Cortex of kidney (tissue), 1 donor: ENCODE measurements at places on chromosomes 6 and 20.
A peak's percentile ranks its signal among the peaks of the same experiment; 100 is the strongest.

GRCh38 chr6:168456907-168457652 is 16.1 kb downstream of the SMOC2 start:
- DNase-seq: no peak

DNA sequence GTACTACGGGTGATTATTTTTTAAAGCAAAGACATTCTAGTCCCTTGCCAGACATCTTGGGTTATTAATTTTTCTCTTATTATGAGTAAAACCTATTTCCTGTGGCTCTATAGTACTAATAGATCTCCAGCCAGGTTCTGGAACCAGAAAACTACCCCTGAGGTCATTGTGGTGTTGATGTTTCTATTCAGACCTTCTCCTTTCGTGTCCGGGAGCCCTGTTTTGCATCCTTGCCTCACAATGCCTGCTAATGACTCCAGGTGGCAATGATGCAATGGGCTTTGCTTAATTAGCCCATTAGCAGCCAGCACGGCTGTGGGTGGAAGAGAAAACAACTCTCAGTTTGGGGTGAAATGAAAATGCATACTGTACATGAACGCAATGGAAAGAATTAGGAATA is 62.9 kb upstream of the ARG1 start:
- DNase-seq: no peak

DNA sequence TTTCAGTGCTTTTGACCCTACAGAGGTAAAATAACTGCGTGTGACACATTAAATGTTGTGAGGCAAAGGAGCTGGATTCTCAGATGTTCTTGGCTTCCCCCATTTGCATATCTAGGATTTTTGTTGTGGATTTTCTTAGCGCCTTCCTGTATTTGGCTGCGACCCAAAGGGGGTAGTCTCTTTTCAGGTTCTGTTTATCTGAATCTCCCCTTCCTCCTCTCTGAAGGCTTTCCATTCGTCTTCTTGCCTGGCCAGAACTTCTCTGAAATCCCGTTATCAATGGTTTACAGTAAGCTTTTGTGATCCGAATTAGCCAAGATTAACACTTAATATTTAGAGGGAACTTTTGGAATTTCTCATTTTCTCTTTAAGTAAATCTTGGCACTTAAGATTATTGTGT is 60.8 kb downstream of the ADGRB3 start:
- DNase-seq: no peak

- no peak for DNase-seq
Observed at GRCh38 chr20:50335866-50336265, 145.2 kb downstream of the CEBPB start.

- no peak for DNase-seq
Observed at GRCh38 chr20:56957737-56958553, 308.5 kb downstream of the BMP7 start.

GRCh38 chr6:9646342-9647070 is 768.4 kb downstream of the TFAP2A start:
- DNase-seq: no peak

- no peak for DNase-seq
Observed at GRCh38 chr6:4698901-4699659, 77.1 kb upstream of the CDYL start.

DNA sequence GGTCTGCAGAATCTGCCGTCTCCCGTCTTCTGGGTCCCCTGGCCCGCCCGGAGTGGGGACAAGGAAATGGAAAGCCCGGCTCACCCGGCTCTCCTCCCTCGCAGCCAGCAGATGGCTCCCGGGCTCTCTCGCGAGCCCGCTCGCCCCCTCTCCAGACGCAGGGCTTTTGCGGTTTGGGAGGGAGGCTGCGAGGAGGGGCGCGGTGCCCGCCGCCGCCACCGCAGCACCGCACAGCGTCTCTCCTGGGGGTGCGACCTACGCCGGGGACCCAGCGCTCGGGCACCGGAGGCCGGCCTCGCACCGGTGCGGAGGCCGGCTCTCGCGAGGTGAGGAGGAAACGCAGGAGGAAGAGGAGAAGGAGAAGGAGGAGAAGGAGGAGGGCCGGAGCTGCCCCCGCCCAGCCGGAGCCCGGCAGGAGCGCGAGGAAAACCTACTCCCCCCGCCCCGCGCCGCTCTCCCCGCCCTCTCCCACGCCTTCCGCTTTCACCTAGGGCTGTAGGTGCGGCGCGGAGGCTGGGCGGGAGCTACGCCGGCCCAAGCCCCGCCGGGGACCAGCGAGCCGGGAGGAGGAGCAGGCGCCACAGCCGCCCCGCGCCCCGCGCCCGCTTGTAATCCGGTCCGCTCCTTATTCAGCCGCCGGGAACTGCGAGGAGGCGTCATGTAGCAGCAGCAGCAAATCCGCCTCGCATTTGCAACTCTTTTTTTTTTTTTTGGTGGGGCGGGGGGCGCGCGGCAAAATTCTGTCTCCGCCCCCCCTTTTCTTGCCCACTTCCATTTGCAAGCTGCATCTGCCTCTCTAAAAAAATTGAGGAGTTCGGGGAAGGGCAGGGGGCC is at the start of gene CARMIL1:
CARMIL1 (plus strand) TSS at position 461 of the 834 bp plus-strand sequence. CDS start 422 bp downstream, outside the sequence.
- peak; percentile 58 for DNase-seq

- DNase-seq: no peak
Observed at GRCh38 chr6:22828179-22829062, 259.1 kb downstream of the HDGFL1 start.

DNA sequence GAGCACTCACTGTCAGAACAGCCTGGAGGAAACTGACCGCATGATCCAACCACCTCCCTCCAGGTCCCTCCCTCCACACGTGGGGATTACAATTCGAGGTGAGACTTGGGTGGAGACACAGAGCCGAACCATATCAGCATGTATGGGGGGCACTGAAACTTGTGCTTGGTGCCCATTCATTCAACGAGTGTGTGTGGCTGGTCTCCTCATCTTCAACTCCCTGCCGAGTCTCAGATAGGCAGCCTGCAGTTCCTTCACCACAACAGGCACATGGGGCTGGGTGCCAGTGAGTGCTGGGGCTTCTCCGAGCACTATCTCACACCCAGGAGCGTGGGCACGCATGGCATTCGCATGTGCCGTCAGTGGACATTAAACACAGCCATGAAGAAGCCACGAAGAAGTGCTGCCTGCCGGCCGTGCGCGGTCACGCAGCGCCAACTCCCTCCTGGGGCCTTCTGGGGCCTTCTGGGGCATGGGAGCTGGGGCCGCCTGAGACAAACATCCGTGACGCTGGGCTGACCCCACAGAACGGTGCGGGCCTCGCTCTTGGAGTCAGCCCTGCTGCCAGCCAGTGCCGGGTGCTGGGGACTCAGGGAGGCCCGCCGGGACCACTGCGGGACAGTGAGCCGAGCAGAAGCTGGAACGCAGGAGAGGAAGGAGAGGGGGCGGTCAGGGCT is 714 bp upstream of the RTEL1 start:
- DNase-seq: no peak

DNA sequence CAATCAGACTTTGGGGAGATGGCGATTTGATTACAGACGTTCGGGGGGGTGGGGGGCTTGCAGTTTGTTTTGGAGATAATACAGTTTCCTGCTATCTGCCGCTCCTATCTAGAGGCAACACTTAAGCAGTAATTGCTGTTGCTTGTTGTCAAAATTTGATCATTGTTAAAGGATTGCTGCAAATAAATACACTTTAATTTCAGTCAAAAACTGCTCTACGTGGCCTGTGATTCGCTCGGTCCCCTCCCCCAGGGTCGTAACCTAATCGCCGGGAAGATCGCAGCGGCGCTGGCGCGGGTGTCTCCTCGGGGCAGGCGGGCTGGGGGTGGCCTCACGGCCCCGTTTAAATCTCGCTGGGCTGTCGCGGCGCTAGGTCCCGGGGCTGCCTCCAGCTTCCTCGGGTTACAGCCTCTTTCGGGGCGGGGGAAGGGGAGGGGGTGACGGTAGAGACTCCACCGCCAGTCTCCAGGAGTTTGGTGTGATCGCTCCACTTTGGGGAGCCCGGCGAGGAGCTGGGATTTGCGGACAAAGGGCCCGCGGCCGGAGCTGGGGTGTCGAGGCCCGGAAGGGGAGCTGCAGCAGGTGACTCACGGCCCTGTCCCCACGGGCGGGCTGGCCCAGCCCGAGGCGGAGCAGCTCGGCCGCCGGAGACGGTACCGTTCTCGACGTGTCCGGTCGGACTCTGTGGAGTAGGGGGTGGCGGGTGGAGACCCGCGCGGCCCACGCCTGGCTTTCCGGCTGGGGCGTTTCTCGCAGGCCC is 4.2 kb downstream of the FOXC1 start:
- DNase-seq: no peak

DNA sequence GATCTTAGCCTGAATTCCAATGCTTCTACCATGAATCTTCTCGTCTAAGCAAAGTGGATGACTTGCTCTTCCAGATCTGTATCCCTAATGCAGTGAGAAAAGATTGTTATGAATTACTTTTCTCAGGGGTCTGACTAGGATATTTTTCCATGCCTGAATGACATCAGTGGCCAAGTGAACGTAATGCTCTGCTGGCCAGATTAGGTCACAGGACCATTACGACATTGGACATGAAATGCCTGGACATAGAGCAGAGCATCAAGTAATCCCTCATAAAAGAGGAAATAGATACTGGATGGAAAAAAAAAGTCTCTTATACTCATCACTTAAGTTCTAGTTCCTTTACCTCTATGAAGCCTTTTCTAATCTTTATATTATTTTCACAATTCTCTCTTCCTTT is 12.1 kb upstream of the THEMIS start:
- no peak for DNase-seq

- DNase-seq: no peak
Observed at GRCh38 chr6:31762356-31762755, at the start of gene SAPCD1. Gene SAPCD1, plus strand, starts transcription at chr6:31762656. Its CDS starts 399 bp downstream, at chr6:31763055.

- no peak for DNase-seq
Observed at GRCh38 chr6:22706651-22707050, 137.3 kb downstream of the HDGFL1 start.

- DNase-seq: no peak
Observed at GRCh38 chr6:51459958-51460357, 627.5 kb downstream of the PKHD1 start.

DNA sequence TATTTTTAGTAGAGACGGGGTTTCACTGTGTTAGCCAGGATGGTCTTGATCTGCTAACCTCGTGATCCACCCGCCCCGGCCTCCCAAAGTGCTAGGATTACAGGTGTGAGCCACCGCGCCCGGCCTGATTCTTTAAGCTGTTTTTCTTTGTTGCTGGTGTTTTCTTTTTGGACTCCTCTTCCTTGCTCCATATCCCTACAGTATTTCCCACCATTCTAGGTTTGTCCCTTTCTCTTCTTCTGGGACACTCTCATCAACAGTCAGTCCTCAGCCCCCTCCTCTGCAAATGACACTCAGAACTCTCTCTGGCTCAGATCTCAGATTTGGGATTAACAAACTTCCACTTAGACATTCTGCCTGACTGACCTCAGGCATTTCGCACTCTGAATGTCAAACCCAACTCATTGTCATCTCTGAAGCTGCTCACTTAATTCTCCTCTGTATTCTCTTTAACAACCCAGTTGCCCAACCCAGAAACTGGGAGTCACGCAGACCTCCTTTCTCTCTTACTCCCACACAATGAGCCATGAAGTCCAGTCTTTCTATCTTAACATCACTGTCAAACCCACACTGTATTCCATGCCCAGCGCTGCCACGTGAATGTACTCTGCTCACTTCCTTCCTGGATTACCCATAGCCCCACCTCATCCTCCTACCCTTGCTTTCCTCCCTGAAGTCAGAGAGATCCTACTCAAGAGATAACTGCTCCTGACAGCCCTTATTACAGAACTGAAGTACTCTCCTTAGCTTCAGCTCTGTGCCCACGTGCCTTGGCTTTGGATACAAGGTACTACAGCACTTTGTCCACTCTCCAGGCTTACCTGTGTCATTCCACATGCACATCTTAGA is 2.6 kb downstream of the MPIG6B start:
- no peak for DNase-seq

DNA sequence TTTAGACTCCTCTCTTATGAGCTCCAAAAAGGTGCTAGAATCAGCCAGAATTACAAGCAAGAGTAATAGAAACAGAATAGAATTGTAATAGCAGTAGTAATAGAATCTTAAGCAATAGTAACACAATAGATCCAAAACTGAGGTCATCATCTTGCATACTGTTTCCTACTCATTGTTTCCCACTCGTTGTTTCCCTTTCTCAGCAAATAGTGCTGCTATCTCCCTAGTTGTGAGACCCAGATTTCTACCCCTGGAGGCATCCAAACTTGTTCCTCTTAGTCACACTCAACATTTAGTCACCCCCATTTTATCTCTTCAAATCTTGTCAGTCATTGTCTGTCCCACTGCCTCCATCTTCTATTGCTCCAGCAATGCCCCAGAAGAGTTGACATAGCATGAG is 356.9 kb upstream of the MARCKS start:
- no peak for DNase-seq

GRCh38 chr6:96812077-96812703 is 25.1 kb downstream of the GPR63 start:
- DNase-seq: no peak

GRCh38 chr6:158314737-158315136 is 2.5 kb downstream of the TULP4 start:
- DNase-seq: no peak

- DNase-seq: no peak
Observed at GRCh38 chr6:6243846-6244245, 76.6 kb downstream of the F13A1 start.

DNA sequence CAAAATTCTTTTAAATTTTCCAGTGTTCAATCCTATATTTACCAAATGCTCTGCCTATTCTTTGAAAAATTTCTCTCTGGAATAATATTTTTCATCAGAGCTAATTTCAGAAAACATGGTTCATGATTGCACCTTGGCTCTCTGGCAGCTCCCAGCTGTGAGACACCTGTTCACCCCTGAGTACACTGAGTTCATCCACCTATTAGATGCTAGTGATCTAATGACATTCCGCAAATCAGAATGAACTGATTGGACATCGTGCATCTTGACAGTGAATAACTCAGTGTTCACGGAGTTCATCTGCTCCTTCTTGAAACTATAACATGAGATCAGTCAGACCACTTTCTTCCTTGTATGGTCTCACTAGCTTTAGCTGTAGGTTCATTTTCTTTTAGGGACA is 3.9 kb upstream of the SHPRH start:
- no peak for DNase-seq

GRCh38 chr6:134674562-134674961 is 275.3 kb downstream of the ALDH8A1 start:
- no peak for DNase-seq

GRCh38 chr6:160030103-160030502 is 61.2 kb downstream of the IGF2R start:
- no peak for DNase-seq

DNA sequence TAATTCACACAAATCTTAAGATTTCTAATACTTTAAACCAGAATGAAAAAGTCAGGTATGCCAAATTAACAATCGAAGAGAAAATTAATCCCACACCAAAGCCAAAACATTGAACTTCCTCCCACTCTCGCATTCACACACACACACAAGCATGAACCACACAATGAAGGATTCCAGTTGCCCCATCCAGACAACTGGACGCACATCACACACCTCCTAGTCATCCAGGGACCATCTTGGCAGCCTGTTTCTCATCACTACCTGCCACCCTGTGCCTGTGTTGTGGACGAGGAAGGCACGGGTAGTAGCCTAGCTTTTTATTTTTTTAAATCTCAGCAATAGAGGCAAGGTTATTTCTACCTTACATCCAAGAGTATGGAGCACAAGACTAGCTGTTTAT is 15.2 kb downstream of the B4GALT5 start:
- DNase-seq: no peak

GRCh38 chr6:26660000-26660361 is 435 bp upstream of the ZNF322 start:
- no peak for DNase-seq

GRCh38 chr20:24979036-24979960 is 13.3 kb downstream of the APMAP start:
- DNase-seq: no peak
